ENCODE measurements at places on chromosomes 3 and 15.

- DNase-seq = no peak
Measured at GRCh38 chr3:14473411-14473891, 66.7 kb downstream of the GRIP2 start.

DNA sequence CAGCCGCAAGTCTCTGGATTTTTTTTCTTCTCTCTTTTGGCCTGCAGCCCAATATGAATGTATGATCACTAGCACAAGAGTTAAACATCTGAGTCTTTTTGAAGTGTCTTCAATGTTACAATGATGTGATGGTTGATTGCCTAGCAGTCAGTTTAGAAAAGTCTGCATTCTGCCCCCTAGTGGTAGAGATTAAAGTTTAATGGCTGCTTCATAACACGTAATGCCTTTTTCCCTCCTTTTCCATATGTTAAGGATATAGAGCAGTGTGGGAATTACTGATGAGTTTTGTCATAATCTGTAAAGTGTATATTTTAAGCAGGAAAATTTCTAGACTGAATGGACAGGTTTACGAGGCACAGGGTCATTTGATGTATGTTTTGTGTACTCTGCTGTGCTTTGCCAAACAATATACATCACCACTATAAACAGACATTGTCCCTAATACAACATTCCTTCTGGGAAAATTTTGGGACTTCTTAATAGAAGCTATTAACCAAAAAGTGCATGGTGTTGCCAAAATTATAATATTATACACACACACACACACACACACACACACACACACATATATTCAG, 1038.5 kb upstream of the NR2F2 start:
- DNase-seq = peak; percentile 66

- no peak for DNase-seq
Measured at GRCh38 chr3:118412503-118412902, 622.1 kb downstream of the IGSF11 start.

GRCh38 chr3:56001537-56001936, 466.7 kb downstream of the ERC2 start:
- no peak for DNase-seq

DNA sequence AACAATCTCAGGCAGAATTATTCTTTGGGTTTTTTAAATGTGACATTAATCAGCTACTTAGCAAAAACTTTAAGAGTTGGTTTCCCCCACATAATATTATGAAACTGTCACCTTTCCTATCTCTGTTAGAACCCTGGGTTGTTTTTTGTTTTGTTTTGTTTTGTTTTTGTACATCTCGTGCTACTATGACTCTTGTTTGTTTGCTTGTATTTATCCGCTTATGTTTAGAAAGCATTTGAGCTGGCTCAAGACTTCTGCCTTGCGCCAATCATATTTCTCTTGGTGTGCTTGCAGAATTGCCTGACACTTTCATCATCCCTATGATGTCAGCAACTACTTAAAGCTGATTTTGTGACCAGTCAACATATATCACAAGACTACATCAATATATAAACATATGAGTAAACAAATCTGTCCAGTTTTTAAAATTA, 116.9 kb downstream of the DCLK3 start:
- DNase-seq = no peak

DNA sequence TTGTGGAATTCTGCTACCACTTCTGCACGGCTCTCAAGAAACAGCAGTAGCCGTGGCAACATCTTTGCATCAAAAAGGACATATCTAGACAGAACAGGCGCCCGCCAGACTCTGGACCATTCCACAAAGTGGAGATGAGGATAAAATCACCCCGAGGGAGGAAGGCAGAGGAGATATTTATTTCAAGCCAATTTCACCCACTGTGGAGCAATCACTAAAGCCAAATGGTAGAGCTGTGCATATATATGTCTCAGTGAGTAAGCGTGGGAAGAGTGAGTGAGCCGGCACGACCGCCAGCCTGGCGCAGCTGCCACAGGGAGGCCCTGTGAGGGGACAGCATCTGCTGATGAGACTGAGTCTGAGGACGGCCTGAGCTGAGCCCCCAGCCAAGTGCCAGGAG, 111.3 kb downstream of the MEGF11 start:
- DNase-seq = no peak

- DNase-seq = no peak
Measured at GRCh38 chr3:156918746-156919145, 92.6 kb downstream of the LEKR1 start.

DNA sequence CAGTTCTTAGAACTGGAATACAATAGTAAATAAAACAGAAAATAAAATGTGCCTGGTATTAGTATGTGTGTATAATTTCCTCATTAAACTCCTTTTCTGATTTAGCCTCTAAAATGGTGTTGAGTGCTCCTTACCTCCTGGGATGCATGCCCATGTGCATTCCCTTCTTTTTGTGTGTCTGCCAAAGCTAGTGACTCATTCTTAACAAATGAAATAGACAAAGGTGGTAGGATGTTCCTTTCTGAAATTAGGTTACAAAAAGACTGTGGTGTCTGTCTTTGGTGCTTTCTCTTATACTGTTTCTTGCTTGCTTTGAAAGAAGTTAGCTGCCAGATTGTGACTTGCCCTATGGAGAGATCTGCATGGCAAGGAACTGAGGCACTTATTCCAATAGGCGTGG, 623.7 kb downstream of the GRM7 start:
- DNase-seq = no peak

DNA sequence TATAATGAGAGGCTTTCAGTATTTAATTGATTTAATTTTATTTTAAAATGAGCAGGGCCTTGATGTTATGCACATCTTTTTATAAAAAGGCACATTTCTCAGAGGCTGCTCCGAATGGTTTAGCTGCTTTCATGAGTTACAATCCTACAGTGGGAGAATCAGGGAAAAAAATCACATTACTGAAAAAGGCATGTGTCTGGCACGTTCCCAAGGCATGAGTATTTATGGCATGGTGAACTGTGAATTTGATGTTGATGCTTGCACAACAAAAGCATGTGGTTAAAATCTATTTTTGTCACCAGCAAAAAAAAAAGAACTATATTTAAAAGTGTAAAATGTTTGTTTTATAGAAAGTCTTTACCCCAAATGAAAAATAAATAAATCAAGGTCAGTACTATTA, 485.2 kb upstream of the ROBO2 start:
- DNase-seq = no peak

GRCh38 chr3:193865339-193865738, 270.6 kb upstream of the HES1 start:
- DNase-seq = no peak

- no peak for DNase-seq
Measured at GRCh38 chr3:122468896-122469533, 45.7 kb downstream of the KPNA1 start.

DNA sequence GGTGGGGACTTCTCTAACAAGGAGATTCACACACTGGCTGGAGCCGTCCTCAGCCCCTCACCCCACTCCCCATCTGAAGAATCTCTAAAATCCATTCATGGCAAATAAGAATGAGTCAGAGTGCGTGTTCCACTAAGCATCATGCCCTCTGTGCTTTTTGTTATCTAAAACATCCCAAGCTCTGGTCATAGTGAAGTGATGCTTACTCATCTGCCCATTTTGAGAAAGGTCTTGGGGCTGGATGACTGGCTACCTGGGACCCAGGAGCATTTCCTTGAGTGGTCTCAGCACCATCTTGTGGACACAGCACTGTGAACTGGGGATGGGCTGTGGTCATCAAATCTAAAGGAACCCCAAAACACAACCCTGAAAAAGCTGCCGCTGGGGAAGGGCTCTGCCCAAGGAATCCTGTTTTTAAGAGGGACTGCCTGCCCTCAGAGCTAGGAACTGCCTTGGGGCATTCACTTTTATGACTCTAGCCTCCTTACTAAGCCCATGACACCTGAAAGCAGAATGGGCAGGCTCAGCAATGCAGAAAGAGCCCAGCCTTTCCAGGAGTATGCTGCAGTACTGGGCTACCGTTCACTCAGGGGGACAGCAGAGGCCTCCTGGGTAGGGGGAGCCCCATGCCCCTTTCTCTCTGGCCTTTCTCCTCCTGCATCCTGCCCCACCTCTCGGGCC, 53.5 kb downstream of the ZBTB38 start:
- no peak for DNase-seq

DNA sequence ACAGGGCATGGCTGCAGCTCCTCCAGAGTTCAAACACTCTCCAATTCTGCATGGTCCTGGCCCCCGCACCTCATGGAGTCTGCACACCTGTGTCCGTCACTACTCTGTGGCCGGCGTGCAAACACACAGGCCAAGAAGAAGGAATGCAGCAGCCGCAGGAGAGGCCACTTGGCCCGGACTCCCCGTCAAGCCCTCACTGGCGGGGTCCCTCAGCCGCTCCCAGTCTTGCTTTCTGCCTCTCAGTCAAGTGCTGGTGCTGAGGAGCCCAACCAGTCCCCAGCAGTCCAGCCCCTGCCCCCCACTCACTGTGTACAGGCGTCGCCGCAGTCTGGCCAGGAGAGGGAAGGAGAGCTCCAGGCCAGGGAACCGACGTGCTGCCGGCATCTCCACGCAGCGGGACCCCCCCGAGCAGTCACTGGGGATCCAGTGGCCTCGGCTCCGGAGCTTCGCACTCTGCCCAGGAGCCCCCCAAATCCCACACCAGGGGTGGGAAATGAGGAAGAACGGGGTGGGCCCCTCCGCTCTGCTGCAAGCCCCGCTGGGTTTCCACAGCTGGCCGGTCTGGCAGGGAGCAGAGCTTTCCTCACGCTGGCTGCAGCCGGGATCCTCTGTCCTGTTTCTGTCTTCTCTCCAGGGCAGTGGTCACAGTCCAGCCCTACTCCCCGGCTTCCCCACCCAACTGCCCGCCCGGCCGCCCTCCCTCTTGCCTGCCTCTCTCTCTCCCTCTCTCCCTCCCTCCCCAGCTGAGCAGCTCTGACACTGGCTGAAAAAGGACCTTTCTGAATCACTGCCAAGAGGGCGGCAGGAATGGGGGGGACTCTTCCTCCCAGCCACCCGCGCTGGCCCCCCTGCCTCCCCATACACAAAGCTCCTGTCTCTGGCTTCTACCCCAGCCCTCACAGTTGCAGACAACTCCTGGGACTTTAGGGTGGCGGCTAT, 16.0 kb downstream of the TNK2 start:
- no peak for DNase-seq

DNA sequence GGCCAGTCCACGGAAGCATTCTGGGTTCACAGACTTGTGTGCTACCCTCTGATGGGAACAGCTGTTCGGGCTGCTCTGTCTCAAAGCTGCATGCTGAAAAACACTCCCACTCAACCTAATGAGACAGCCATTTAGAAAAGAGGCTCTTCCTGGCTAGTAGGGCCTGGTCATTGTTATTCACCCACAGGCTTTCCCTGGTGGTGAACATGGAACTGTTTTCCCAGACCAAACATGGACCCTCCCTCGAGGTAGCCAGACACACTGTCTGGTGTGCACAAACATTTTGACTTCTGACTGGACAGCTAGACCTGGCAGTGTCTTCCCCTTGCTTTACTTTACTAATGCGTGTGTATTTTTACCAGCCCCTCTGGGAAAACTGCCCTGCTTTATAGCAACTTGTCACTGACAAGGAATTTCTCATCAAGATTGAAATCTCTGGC, 39.0 kb downstream of the MECOM start:
- no peak for DNase-seq

GRCh38 chr15:94119298-94119811, 112.0 kb upstream of the MCTP2 start:
- DNase-seq = no peak

DNA sequence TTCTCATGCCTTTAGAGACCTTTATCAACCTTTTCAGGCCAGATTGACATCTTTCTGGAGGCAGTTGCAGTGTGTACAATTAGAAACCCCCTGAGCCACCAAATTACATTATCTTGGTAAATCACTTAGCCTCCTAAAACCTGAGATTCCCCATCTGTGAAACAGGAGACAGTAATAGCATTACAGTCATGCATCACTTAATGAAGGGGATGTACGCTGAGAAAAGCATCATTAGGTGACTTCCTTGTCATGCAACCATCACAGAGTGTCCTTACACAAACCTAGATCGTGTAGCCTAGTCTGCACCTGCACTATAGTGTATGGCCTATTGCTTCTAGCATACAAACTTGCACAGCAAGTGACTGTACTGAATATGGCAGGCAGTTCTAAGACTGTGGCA, 400.8 kb upstream of the CNTN3 start:
- no peak for DNase-seq

GRCh38 chr3:122925756-122926155, 101.8 kb downstream of the SEMA5B start:
- DNase-seq = no peak

DNA sequence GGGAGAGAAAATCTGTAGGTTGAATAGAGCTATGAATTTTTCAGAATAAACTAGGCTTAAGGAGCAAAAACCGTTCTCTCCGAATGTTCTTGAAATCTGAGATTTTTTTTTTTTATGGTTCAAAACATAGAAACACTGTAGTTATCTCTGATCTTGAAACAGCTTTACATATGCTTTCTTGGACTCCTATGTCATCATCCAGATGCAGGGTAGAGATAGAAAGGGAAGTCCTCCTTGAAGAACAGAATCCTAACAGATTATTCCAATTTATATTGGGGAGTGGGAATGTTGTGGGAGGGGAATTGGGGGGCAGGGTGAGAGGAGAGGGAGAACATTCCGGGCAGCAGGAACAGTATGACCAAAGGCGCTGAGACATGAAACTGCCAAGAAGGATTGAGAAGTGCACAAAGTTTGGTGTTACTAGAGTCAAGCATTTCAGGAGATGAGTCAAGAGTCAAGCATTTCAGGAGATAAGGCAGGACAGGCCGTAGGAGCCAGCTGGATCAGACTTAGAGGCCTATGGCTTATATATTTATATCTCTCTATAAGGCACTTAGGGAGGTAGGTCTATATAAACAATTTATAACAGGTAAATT, 21.9 kb upstream of the ST3GAL6 start:
- DNase-seq = no peak

DNA sequence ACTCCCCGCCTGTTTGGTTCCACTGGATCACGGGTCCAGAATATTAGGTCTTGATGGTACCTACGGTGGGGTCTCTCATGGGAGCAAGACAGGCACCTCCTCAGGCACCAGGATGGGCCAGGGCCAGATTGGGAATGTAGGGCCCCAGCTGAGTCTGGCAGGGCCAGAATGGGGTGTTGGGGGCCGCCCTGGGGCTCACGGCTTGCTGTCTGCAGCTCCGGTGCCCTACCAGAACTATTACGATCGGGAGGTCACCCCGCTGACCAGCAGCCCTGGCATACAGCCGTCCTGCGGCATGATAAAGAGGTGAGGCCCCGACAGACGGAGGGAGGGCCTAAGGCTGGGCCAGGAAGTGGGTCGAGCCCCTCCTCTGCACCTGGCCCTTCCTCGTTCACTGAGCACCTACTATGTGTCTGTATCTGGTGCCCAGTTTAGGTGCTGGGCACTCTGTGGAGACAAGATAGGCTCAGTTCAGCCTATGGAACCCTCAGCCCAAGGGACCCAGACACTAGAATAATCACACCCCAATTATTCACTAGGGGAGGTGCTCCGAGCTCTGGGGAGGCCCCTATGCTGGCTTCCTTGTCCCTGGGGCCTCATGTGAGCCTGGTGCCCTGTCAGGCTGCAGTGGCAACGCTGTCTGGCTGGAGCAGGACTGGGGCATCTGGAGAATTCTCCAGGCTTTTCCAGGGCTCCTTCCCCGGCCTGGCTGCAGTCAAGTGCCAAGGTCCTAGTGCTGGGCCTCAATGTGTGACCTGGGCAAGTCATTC, 37.9 kb downstream of the PSTPIP1 start:
- DNase-seq = no peak

Data from NB4 (cell line).